T1000 (cell line): ENCODE measurements at places on chromosomes 6 and 20.

DNA sequence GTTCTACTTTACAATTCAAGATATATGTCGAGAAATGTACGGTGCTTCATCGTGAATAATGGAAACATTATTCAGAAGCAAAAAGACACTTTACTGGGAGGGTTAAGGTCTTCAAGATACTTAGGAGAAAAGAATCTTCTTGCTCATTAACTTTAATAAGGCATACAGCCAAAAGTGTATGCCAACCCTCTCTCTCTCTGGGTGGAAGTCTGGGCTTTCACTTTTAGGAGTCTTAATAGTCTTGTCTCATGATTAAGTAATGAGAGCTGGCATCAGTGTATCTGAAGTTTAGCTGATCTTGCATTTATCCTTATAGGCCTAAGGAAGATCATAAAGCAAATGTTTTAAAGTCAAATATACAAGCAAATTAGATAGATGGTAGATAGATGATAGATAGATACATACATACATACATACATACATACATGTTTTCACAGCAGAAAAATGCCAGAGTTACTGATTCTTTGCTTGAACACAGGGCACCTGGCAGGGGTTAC lies 21.5 kb downstream of the OLIG3 start:
- DNase-seq = no peak

DNA sequence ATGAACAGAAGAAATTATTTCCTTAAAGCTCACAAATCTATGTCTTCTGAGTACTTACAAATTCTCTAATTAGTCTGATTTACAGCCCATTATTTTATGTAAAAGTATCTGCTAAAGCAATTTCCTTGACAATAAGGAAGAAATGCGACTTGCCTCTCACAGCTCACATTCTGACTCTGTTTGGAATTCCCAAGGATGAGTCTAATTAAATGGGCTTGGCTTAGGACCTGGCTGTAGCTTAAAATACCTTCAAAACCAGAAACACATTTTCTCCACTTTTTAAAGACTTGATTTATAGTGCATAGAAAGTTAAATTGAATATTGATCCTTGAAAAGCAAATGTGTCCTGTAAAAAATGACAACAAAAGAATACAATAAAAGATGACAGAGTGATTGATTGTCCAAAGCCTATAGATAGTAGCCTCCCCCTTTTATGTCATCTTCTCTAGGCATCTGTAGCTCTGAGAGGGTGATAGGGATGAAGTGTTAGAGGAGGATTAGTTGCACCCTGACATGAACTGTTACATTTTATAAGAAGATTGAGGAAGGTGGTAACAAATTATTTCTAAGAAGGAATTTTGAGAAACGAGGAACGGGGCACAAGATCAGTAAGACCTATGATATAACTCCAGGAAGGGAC lies 118.9 kb downstream of the MACROD2 start:
- DNase-seq = no peak

- no peak for DNase-seq
Measured at GRCh38 chr6:160967833-160968232, 23.7 kb upstream of the MAP3K4 start.

DNA sequence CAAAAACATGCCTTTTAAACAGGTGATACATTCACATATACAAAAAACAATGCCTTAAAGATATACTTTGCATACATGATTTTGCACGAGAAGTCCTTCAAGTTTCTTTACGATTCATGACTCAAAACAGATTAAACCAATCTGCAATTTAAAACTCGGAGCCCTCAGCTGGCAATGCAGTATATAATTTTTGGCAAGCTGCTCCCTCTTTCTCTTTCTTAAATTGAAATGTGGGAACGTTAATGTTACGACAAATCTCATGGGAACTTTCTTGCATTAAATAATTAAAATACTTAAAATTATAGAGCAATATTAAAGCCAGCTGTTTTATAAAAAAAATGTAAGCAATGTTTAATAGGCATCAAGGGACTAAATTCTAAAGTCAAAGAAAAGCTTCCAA lies 334.6 kb downstream of the ESR1 start:
- no peak for DNase-seq

DNA sequence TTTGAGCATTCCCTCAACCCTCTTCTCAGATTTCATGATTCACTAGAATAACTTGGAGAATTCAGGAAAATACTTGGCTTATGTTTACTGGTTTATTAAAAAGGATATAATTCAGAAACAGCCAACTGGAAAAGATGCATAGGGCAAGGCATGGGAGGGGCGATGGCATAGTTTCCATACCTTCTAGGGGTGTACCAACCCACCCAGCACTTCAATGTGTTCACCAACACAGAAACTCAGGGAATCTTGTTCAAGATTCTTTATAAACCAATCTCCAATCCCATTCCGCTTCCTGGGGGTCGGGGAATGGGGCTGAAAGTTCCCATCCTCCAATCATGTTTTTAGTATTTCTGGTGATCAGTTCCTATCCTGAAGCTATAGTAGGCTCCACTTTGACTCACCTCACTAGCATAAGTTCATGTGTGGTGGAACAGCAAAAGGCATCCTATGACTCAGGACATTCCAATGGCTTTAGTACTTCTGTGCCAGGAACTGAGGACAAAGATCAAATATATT lies 164.4 kb downstream of the SIM1 start:
- peak; percentile 58 for DNase-seq

DNA sequence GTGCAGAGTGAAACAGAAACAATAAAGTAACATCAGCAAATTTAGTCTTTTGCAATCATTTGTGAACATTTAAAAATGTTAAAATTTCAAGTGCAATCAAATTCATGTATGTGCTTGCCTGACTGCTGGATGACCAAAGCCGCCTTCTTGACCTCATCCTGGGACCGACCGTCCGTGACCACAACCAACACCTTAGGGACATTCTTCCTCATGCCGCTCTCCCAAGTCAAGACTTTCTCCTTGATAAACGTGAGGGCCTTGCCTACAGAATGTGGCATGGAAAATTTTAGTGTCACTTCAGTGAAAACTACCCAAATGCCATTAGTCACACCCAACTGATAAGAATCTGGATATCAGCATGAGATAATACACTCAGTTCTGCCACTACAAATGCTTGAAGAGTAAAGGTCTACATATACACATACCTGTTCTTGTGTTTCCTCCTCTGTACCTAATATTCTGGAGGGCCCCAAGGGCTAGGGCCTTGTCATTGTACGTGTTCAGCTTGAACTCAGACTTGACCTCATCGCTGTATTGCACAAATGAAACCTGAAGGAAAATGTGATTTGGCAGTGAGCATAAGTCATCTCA lies 86.8 kb downstream of the COL12A1 start:
- DNase-seq = no peak

DNA sequence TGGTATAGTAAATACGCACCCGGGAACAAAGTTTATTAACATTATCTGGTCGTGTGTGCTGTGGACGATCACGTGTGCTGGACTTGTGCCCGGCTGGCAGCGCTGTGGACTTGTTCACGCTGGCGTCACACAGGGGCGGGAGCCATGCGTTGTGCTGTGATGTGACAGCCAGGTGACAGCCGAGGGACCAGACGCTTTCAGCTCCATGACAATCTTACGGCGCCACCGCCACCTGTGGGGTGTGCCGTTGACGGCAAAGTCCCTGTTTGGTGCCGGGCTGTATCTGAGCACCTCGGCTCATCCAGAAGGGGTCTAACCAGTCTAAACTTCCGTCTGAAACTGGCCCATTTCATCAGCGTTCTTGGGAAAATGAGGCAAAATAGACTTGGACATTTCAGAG lies 25.2 kb downstream of the DLL1 start:
- DNase-seq = no peak

- DNase-seq = no peak
Measured at GRCh38 chr20:61874421-61875068, 191.1 kb downstream of the TAF4 start.

DNA sequence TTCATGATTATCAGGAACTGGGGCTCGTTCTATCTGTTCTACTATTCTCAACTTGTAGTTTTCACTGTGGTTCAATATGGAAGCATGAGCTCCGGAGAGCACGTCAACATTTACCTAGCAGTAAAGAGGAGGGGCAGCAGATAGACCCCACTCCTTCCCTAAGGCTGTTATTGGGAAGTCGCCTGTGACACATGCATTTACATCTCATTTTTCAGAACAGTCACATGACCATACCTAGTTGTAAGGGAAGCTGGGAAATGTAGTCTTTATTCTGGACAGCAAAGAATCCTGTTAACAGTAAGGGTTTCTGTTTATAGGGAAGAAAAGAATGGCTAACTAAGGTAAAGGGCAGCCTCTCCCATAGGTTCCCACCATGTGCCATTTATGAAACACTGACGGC lies 158.3 kb downstream of the ZFP64 start:
- no peak for DNase-seq

DNA sequence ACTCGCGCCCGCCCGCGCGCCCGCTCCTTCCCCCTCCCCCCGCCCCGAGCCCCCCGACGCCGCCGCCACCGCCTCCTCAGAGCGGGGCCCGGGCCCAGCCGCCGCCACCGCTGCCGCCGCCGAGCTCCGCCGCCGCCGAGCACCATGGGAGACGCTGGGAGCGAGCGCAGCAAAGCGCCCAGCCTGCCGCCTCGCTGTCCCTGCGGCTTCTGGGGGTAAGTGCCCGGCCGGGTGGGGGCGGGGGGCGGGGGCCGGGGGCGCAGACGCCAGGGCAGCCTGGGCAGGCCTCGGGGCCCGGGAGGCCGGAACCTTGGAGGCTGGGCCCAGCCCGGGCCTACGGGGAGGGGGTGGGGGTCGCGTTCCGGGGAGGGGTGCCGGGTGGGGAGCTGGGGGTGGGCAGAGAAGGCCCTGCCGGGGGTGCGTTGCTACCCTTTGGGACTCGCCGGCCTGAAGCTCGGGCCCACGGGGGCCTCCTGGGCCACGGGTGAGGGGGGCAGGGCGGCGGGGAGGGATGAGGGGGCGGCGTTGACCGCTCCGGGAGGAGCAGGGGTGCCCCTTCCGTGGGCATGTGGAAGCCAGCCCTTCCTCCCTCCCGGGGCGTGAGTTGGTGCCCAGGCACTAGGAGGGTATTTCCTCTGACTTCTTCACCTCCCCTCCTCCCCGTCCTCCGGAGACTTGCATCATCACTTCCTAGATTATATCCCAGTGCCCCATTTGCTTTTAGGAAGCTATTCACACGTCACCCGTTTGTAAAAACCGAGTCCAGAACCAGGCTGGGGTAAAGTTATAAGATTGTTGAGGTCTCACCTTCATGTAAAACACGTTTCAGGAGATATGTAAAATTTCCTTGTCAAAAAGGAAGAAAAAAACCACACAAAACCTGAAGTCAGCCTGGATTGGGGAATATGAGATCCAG lies 533 bp downstream of the ZFAND3 start:
- peak; percentile 44 for DNase-seq

GRCh38 chr20:34998331-34998950 lies 42.8 kb downstream of the MYH7B start:
- no peak for DNase-seq

DNA sequence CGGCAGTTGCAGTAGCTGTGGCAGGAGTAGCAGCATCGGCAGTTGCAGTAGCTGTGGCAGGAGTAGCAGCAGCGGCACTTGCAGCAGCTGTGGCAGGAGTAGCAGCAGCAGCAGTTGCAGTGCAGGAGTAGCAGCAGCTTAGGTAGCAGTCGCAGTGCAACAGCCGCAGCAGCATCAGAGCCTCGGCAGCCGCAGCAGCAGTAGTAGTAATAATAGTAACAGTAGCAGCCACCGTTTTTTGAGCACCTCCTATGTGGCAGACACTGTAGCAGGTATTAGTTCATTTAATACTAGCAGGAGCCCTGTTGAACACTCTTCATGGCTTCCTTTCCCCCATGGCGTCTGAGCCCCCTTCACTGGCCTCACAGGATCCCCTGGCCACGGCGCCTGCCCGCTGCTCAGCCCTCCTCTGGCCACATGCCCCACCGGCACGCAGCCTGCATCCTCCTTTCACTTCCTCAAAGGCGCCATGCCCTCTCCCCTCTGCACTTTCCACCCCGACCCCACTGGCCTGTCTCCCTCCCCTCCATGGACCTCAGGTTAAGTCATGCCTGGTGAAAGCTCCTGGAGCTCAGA lies 19.1 kb upstream of the IRF4 start:
- no peak for DNase-seq

- DNase-seq = no peak
Measured at GRCh38 chr20:17807651-17808050, 107.9 kb downstream of the BANF2 start.

DNA sequence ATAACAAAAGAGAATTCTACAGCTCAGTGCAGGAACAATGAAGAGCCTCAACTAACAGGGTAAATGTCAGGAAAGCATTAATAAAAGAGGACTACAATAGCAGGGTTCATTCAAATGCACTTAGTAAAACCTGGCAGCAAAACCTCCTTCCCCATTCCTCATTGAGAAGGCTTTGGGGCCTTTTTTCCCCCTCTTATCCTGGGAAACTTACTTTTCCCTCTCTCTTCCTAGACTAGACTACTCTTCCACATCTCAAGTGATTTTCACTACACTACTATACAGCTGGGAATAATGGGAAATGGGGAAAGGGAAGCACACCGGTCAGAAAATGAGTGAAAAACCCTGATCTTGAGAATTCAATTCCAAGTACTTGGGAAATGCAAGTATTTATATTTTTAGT lies 10.1 kb downstream of the ROMO1 start:
- DNase-seq = no peak

- DNase-seq = no peak
Measured at GRCh38 chr6:13124131-13124530, 204.2 kb downstream of the TBC1D7 start.

- no peak for DNase-seq
Measured at GRCh38 chr6:165656581-165657324, 6.3 kb downstream of the PDE10A start.

DNA sequence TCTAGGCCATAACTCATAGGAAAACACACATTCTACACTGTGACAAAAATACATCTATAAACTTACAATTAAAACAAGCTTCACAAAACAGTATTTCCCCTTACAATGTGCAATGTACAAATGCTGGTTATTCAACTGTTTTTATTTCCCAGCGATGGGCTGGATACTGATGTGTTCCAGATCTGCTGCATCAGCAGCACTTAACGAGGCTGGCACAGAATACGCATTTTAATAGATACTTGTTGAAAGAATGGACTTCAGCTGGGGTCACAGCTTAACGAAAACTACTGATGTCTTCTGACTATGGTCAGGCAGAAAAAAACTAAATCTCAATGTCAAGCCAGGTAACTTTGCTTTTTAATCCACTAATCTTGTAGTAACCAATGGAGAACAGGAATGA lies 70.9 kb downstream of the B4GALT5 start:
- no peak for DNase-seq

GRCh38 chr6:1477432-1478090 lies 88.2 kb downstream of the FOXF2 start:
- DNase-seq = no peak

- DNase-seq = no peak
Measured at GRCh38 chr6:126672649-126673048, 332.7 kb downstream of the CENPW start.

DNA sequence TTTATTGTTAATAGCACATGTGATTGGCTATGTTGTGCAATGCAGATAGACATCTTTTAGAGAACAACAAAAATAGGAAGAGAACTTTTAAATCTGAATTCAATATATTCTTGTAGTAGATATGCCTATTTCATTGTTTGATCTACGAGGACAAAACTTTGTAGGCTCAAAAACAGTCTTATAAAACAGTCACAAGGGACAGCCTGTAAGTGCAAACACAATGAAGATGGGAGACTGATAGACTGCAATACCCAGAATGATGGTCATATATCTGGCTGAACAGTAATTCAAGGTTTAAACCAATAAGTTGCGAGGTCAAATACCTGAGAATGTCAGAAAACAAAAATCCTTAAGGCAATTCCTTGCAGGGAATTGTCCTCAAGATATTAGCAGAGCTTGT lies 1342.9 kb upstream of the ADGRB3 start:
- DNase-seq = no peak

- no peak for DNase-seq
Measured at GRCh38 chr6:100186552-100186951, 192.5 kb upstream of the MCHR2 start.

- DNase-seq = no peak
Measured at GRCh38 chr20:32518593-32519380, 66.3 kb downstream of the NOL4L start.
